Activated T-helper 2 cell treated with anti-CD3 and anti-CD28 coated beads, Interferon-gamma antibody, Interleukin-2, Interleukin-4, amounts not matched to agents 10 μg/mL and 5 μg/mL and 100 μg/mL, durations not matched to agents 14 hours and 24 hours and 36 hours (primary cell): ENCODE measurements at places on chromosomes 2 and 18.

DNA sequence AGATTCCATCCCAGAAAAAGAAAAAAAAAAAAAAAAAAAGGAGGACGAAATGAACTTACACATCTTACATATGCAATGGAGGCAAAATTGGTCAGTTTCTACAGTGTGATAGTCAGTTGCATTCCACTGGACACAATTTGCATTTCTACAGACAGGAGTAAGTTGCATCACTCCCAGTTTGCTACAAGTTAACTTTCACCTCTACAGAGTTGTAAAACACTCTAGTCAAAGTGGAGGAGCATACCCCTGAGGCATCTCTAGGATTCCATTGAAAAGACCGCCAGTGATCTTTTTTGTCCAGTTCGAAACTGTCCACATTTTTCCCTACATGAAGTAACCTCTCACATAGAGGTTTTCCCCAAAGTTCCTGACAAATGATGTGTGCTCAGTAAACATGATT lies 202.8 kb downstream of the VAPA start:
- H3K27me3 ChIP-seq = peaks cover 4% of the 10 kb centered on the region
- no peak overlapping the region for H3K27ac ChIP-seq
- no peaks in the 10 kb centered on the region for H3K4me1 ChIP-seq
- no peak overlapping the region for H3K4me3 ChIP-seq
- no peaks in the 10 kb centered on the region for H3K36me3 ChIP-seq

GRCh38 chr2:38528008-38528442 lies 74.7 kb downstream of the HNRNPLL start:
- peaks cover 6% of the 10 kb centered on the region for H3K4me1 ChIP-seq
- no peaks in the 10 kb centered on the region for H3K36me3 ChIP-seq
- no peak overlapping the region for H3K27ac ChIP-seq
- peaks cover 32% of the 10 kb centered on the region for H3K27me3 ChIP-seq
- DNase-seq = peak; percentile 25

DNA sequence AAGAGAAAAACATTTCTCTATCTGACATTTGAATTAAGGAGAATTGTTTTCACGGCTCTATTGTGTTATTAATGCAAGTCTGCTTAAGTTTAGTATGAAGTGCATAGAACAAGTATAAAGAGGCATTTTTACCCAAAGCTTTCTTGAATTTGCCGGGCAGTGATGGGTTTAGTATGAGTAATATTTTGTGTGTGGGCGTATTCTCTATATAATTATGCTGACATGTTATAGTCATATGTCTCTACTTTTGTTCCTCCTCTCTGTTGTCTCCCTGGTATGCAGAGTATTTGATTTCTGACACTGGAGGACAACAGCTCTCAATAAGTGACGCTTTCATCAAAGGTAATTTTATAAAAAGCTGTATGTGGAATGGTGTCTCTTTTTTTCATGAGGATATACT lies 45.9 kb downstream of the PIKFYVE start:
- H3K27ac ChIP-seq = peak overlapping the region; percentile 49
- H3K36me3 ChIP-seq = peaks cover 58% of the 10 kb centered on the region
- no peaks in the 10 kb centered on the region for H3K27me3 ChIP-seq
- no peak for DNase-seq

DNA sequence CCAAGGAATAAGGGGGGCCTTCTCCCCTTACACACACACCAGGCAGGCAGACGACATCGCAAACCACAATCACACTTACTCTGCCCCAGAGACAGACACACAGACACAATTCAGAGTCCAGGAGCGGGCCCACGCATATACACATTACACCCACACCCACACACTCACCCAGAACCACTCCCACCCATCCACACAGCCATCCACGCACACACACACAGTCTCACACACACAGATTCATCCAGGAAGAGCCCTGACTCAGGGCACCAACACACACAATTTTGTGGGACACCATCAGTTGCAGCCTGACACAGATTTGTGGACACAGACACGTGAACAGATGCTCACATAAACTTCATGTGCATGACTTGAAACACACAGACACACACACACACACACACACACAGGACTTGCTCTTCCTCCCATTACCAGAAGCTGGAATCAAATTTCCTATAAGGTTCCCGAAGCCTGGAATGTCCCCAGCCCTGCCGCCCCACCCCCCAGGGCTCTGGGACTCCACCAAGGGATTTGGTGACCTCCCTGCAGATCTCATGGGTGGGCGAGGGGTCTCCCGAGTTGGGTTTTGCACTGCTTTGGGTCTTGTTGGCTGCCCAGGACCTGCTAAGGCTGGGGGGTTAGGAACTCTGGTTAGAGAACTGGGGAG lies 23.5 kb downstream of the TNS1 start:
- H3K27me3 ChIP-seq = peaks cover under 1% of the 10 kb centered on the region
- DNase-seq = no peak
- no peaks in the 10 kb centered on the region for H3K4me1 ChIP-seq
- H3K27ac ChIP-seq = no peak overlapping the region

DNA sequence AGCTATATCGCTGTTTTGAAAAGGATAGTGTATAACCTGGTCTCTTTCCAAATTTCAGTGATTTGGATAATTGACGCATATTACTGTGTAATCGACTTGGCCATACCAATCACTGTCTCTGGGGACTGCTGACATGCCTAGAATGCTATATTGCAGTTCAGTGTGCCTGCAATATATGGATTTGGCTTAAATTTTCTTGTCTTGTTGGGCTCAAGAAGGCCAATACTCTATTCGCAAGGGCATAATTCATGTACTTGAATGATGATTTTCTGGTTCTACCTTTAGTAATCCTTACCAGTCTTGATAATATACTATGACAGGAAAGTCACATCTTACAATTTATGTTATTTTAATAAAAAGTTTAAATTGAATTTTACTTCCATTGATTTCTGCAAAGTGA lies 21.7 kb upstream of the THUMPD2 start:
- H3K4me3 ChIP-seq = no peak overlapping the region
- no peaks in the 10 kb centered on the region for H3K36me3 ChIP-seq
- no peaks in the 10 kb centered on the region for H3K4me1 ChIP-seq
- peaks cover 8% of the 10 kb centered on the region for H3K27me3 ChIP-seq

DNA sequence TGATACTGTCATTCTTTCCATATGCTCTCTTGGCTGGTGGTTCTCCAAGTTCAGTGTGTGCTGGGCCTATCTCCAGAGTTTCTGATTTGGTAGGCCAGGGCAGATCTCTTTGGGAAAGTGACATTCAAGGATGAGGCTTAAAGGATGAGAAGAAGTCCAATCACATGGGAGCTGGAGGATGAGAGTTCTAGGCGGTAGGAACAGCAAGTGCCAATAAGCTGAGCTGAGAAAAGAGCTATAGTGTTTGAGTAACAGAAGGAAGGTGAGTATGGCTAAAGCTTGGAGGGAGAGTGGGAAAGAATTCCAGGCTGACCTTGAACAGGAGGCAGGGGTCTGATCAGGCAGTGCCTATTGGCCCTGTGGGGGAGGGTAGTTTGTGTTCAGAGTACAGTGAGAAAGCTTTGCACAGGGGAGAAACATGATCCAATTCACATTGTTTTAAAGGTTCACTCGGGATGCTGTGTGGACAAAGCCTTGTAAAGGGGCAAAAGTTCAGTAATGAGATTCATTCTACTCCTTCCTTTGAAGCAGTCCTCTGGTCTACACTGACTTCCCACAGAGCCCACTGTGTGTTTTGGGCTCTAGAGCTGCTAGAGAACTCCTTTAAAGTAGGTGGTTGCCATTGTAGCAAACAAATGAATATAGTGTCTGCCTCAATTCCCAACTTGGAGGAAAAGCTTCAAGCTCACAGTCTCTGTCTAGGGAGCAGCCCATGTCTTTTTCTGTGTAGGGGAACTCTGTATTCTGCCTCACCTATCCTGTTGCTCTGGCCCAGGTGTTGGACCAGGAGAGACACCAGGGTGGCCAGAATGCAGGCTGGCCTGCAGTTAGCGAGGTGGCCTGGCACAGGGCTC lies 81.8 kb downstream of the FASTKD2 start:
- no peak overlapping the region for H3K27ac ChIP-seq
- no peak overlapping the region for H3K4me3 ChIP-seq
- no peaks in the 10 kb centered on the region for H3K27me3 ChIP-seq
- H3K36me3 ChIP-seq = no peaks in the 10 kb centered on the region

GRCh38 chr2:138720035-138720838 lies 60.0 kb downstream of the NXPH2 start:
- peaks cover 2% of the 10 kb centered on the region for H3K4me1 ChIP-seq
- H3K4me3 ChIP-seq = no peak overlapping the region
- H3K36me3 ChIP-seq = no peaks in the 10 kb centered on the region
- H3K27me3 ChIP-seq = no peaks in the 10 kb centered on the region
- no peak for DNase-seq

DNA sequence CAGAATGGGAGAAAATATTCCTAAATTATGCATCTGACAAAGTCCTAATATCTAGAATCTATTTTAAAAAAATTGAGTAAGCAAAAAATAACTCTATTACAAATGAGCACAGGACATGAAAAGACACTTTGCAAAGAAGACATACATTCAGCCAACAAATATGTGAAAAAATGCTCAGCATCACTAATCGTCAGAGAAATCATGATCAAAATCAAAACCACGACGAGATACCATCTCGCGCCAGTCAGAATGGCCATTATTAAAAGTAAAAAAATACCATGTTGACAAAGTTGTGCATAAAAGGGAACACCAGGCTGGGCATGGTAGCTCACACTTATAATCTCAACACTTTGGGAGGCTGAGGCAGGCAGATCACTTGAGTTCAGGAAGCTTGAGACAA lies 63.5 kb downstream of the EVA1A start:
- DNase-seq = no peak
- peaks cover 2% of the 10 kb centered on the region for H3K27me3 ChIP-seq
- H3K4me1 ChIP-seq = no peaks in the 10 kb centered on the region
- H3K27ac ChIP-seq = no peak overlapping the region

GRCh38 chr18:23934863-23935262 lies 79.7 kb upstream of the TTC39C start:
- H3K27me3 ChIP-seq = peaks cover 10% of the 10 kb centered on the region
- no peak overlapping the region for H3K4me3 ChIP-seq
- no peaks in the 10 kb centered on the region for H3K36me3 ChIP-seq
- H3K27ac ChIP-seq = no peak overlapping the region

DNA sequence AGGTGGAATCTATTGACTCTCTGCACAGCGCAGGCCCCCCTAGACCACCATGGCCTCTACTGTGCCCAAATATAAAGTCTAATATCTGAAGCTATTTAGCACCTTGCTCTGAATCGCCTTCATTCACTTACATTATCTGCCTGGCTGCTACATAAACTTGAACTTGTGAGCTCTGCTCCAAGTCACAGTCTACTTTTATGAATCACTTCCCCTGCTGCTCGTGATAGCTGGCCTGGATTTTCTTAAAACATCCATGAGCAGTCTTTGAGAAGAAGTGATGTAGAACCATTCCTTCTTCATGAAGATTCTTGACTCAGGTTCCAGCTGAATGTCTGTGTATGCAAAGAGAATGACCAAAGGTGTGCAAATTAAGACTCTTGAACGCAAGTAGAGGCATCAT lies 359.5 kb downstream of the RND3 start:
- no peak overlapping the region for H3K27ac ChIP-seq
- no peaks in the 10 kb centered on the region for H3K4me1 ChIP-seq
- no peak overlapping the region for H3K4me3 ChIP-seq
- no peak for DNase-seq

- H3K4me1 ChIP-seq = peaks cover 16% of the 10 kb centered on the region
- no peak overlapping the region for H3K4me3 ChIP-seq
- H3K36me3 ChIP-seq = no peaks in the 10 kb centered on the region
- no peak for DNase-seq
- no peak overlapping the region for H3K27ac ChIP-seq
Measured at GRCh38 chr2:205270689-205271088, 411.6 kb upstream of the NRP2 start.

DNA sequence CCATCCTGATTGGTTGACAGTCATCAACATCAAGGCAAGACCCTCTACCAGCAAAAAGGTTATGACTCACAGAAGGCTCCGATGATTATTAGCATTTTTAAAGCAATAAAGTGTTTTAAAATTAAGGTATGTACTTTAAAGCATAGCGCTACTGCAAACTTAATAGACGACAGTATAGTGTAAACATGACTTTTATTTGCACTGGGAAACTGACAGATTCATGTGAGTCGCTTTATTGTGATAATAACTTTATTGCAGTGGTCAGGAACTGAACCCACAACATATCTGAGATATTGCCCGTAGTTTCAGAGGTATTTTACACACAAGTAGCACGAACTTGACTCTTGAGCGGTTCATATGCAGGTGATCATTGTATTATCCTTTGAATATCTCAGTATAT lies 249.1 kb downstream of the LTBP1 start:
- no peak for DNase-seq
- H3K27me3 ChIP-seq = peaks cover 9% of the 10 kb centered on the region
- no peaks in the 10 kb centered on the region for H3K36me3 ChIP-seq
- no peak overlapping the region for H3K4me3 ChIP-seq

DNA sequence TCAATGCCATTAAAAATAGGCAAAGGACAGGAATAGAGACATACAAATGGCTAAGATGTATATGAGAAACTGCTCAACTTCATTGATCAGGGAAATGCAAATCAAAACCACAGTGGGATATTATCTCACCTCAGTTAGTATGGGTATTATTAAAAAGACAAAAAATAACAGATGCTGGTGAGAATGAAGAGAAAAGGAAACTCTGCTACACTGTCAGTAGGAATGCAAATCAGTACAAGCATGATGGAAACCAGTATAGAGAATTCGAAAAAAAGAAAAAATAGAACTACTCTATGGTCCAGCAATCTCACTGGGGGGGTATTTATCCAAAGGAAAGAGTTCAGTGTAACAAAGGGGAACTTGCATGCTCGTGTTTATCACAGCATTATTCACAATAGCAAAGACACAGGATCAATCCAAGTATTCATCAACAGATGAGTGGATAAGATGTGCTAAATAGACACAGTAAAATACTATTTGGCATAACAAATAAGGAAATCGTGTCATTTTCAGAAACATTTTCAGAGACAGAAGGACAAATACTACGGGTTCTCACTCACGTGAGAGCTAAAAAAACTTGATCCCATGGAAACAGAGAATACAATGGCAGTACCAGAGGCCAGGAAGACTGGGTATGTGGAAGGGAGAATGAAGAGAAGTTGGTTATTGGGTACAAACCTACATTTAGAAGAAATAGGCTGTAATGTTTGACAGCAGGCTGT lies 60.6 kb downstream of the CCDC74A start:
- H3K27ac ChIP-seq = no peak overlapping the region
- no peak overlapping the region for H3K4me3 ChIP-seq
- no peaks in the 10 kb centered on the region for H3K36me3 ChIP-seq
- peaks cover 8% of the 10 kb centered on the region for H3K27me3 ChIP-seq

- H3K36me3 ChIP-seq = no peaks in the 10 kb centered on the region
- H3K4me1 ChIP-seq = no peaks in the 10 kb centered on the region
- no peak overlapping the region for H3K4me3 ChIP-seq
- H3K27ac ChIP-seq = no peak overlapping the region
Measured at GRCh38 chr2:76295762-76296161, 585.0 kb upstream of the GCFC2 start.

- no peaks in the 10 kb centered on the region for H3K27me3 ChIP-seq
- DNase-seq = no peak
- no peak overlapping the region for H3K4me3 ChIP-seq
- H3K36me3 ChIP-seq = no peaks in the 10 kb centered on the region
- no peak overlapping the region for H3K27ac ChIP-seq
Measured at GRCh38 chr2:100888601-100889000, 68.7 kb downstream of the NPAS2 start.

GRCh38 chr2:179825494-179825893 lies 35.9 kb downstream of the ZNF385B start:
- no peak overlapping the region for H3K27ac ChIP-seq
- no peak for DNase-seq
